ENCODE measurements at places on chromosomes 7 and 10.

- DNase-seq = no peak
Observed at GRCh38 chr10:22648547-22648961, 65.8 kb downstream of the PIP4K2A start.

DNA sequence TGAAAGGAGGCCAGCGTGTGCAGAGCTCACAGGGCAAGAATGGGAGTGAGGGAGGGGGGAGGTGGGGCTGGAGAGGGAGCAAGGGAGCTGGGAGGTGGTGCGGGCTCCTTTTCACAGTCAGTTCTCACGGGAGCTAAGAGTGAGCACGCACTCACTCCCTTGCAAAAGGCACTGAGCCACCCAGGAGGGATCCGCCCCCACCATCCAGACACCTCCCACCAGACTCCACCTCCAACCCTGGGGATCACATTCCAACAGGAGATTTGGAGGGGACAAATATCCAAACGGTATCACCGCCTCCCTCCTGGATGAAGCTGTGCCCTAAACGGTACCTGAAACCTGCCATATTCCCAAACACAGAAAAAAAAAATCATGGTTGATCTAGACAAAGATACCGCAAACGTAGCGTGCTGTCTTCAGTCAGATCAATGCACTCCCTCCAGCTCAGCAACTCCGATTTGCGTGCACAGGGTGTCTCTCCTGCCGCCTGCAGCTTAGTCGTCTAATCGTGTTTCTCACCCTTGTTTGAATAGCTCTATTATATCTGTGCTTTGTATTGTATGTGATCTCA is 20.3 kb upstream of the PRKAG2 start:
- no peak for DNase-seq

DNA sequence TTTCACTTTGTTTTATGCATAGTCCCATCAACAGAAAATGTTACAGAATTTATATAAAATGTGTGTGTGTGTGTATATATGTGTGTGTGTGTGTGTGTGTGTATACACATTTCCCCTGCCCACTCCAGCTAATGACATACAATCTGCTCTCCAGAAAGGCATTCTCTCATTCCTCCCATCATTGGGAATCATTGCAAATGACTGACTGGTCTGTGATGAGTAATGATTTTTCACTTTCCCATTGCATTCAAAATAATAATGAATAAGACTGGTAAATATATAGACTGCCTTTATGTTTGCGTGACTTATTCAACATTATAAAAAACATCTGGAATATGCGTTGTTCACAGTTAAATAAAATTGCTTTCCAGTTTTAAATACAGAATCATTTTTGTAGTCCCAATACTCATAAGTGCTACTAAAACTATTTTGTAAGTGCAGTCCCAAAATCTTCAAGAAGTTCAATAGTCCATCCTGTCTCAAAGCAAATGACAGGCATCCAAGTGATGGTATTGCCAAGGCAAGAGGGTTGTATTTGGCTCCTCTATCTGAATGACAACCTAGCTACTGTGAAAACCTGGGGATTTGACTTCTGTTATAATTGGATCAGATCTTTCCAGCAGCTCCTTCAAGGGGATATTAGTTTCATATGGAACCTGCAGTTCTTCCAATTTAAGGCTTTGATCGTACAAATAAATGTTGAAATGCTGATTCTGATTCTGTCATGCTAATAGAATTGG is 150.9 kb downstream of the POLR1F start:
- no peak for DNase-seq

DNA sequence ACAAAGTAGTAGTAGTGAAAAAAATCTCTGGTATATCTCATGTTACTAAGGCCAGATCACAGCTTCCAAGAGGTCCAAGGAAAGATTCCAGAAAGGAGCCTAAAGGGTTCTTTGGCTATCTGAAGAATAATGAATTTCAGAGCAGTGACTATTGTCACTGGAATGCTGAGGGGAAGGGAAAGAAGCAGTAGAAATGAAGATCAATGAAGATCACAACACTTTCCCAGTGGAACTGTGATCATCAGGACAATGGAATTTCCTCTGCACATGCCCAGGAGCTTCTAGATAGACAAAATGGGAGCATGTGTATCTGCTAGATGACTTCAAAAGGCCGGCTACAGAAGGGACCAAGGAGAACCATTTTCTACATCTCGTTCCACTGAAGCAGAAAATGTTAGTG is 219.5 kb upstream of the PHYHIPL start:
- no peak for DNase-seq

DNA sequence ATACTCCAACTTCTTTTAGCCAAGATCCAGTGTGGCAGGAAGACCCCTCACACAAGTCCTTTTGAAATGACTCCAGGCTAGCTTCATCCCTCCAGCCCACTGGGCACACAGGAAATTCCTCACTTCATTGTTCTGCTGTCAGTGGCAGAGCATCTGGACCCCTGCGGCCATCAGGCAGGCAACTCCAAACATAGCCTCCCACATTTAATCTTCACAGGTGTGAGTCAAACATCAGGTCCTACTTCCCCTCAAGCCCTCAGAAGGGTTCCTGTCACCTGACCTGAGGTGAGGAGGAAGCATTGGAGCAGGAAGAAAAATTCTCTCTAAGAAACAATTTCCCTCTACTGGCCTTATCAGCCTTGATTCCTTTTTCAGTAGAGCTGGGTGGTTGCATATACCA is 51.1 kb upstream of the C1GALT1 start:
- no peak for DNase-seq

DNA sequence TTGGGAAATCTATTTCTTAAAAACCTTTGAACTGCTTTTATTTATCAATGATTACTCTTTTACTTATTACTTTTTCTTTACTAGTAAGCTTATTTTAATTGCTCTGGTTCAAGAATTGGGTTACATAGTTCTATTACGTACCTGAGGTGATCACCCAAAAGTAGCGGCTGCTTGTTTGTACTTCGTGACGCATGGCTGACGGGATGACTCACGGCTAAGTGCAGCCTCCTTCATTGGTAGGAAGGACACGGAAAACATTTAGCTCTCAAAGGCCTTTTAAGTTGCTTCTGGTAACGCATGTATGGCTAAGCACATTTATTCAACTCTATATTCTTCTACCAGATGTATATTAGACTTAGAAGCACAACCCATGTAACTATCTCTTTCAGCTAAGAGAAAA is 285.8 kb upstream of the SP4 start:
- DNase-seq = no peak

GRCh38 chr7:104883248-104883717 is 130.7 kb upstream of the KMT2E start:
- no peak for DNase-seq

DNA sequence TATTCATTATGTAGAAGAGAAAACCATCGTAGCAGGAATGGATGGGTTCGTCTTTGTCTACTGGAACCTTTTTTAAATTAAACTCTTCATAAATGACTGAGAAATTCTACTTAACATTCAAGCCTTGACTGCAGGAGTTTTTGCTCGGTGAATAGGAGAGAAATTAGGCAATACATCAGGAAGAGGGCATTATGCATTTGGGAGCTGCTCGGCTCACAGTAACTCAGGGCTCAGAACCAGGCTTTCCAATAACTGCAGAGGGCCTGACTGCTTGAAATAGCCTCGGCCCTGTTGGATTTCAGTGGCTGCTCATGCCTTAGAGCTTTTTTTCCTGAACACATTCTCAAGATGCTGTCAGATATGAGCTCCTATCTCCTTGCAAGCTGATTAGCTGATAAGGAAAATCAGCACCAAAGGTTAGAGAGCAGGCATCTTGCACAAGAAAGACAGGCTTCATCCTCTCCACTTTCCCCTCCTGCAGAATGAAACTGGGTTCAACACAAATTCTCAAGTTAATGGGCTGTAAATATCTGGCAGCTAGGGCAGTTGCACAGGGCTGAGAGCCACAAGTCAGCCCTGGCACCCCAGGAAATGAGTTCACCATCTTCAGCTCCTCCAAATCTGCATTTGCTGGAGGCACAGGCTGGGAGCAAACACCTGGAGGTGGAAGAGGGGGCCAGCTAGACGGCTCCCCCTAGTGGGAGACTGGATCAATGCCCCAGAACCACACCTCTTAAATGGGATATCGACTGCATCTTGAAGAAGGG is 24.3 kb downstream of the TECTB start:
- DNase-seq = no peak

- no peak for DNase-seq
Observed at GRCh38 chr10:79938728-79939406, 10.0 kb downstream of the SFTPD start.

DNA sequence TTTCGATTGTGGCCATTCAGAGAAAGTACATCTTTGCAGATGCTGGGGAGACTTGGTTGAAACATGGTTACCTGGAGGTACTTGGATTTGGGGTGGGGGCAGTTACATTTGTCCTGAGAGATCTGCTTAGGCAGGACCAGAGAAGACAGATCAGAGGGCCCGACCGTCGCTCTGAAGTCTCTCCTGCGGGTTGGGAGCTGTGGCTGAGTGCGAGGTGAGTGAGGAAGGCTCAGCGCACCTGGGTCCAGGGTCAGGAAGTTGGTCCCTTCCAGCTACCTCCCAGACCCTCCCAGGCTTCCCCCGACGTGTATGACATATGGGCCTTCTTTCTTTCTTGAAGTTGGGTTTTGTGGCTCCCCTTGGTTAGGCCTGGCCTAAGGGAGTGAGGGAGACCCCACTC is 56.3 kb downstream of the LHPP start:
- no peak for DNase-seq

DNA sequence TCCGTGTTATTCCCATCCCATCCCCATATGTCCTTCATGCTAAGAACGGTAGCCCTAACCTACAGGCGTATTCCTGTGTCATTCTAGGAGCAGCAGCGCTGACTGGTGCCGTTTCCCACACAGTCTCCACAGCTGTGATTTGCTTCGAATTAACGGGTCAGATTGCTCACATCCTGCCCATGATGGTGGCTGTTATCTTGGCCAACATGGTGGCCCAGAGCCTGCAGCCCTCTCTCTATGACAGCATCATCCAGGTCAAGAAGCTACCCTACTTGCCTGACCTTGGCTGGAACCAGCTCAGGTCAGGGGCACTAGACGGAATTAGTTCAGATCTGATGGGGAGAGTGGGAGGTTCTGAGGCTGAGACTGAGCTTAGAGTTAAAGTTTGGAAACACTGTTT is 20.7 kb downstream of the FAM131B start:
- no peak for DNase-seq

DNA sequence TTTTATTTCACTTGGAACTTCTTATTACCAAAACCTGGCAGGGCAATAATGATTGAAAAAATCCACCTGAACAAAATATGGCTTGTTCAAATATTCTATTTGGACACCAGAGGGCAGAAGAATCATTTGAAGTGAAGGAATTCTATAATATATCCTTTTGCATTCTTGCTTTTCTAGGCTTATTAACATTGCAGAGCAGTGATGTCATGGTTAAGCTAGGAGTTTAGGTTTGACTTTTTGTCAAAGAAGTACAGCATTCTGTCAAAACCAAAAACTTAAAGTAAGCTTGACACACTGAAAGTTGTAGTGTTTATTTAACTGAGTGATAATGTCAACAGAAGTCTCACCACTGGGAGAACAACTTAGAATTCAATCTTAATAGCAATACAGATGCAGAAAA is 156.0 kb downstream of the SEMA3D start:
- no peak for DNase-seq

GRCh38 chr10:35442028-35442427 is 105.7 kb downstream of the CCNY start:
- DNase-seq = no peak

- DNase-seq = no peak
Observed at GRCh38 chr7:157797361-157797760, 460.6 kb downstream of the DNAJB6 start.

- DNase-seq = no peak
Observed at GRCh38 chr10:117819304-117819703, 227.4 kb downstream of the RAB11FIP2 start.

DNA sequence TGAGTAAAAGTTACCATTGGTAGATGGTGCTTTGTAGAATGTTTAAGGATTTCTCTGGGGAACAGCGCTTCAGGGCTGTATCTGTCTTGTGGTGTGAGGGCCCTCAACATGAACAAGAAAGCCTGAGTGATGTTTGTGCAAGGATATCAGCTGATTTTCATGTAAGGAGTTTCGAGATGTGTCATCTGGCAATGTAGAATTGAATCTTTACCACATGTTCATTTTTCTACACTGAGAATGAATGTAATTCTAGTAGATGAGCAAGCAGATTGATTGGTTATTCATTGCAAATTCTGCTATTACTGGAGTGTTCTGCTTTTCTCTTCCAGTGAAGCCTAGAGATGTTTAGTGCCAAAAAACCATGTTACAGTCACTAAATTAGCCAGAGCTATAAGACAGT is 87.7 kb downstream of the ST7 start:
- DNase-seq = no peak

DNA sequence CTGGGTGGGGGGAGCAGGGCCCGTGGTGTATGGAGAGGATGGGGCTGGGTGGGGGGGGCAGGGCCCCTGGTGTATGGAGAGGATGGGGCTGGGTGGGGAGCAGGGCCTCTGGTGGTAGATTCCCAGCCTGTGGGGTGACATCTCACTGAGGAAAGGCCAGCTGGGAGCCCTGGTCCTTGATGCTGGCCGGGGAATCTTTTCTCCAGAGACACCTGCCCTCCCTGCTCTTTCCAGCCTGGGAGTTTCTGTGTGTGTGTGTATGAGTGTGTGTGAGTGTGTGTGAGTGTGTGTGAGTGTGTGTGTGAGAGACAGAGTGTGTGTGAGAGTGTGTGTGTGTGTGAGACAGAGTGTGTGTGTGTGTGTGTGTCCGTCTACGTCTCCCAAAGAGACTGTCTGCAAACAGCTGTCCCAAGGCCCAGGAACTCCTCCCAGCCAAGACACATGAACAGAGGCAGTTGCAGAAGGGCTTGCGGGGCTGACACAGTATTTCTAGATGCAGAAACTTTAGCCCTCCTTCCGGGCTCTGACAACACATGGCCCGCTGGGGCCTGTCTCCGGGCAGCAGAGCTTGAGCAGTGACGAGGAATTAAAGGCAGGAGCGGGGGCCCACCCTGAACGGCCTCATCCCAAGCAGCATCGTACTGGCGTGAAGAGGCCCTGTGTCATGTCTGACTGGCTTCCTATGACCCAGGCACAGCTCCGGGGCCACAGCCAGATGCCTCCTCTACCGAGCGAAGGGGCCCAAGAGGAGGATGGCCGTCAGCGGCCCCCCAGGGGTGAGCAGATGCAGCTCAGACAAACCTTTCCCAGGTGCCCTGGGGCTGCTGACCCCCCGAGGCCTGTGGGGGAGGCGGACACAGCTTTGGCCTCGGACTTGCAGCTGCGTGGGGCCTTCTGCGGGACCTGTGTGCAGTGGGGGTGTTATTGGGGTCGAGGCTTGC is 24.3 kb downstream of the FAM20C start:
- DNase-seq = no peak
